ENCODE measurements at places on chromosomes 11 and 22.

GRCh38 chr11:15490535-15490934 is 375.8 kb downstream of the INSC start:
- DNase-seq: no peak

GRCh38 chr22:23278883-23279675 is 98.8 kb downstream of the BCR start:
- no peak for DNase-seq

- no peak for DNase-seq
Measured at GRCh38 chr11:12469451-12469850, 92.1 kb downstream of the PARVA start.

DNA sequence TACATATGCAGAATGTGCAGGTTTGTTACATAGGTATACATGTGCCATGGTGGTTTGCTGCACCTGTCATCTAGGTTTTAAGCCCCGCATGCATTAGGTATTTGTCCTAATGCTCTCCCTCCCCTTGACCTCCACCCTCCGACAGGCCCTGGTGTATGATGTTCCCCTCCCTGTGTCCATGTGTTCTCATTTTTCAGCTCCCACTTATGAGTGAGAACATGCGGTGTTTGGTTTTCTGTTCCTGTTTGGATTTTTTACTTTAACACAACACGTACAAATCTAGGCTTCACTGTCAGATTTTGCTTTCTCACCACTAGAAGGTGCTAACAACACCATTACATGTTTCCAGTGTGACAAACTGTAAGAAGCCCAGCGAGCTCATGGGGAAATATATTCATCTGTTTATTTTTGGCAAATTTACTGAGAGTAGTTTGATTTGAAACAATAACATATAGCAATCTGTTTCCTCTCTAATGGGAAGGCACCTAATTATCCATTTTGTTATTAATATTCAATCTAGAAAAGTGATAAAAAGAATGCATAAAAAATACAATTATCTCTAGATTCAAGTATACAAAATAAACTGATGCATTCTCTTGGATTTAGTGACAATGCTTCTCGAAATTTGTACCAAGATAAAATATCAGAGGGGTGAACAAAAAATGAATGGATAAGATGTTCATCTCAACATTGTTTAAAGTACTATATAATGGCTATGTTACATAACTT is 23.2 kb upstream of the BIRC3 start:
- peak; percentile 68 for DNase-seq

- DNase-seq: no peak
Measured at GRCh38 chr11:45448561-45448960, 162.4 kb upstream of the SYT13 start.

GRCh38 chr11:62905296-62905695 is 15.9 kb downstream of the CHRM1 start:
- no peak for DNase-seq

DNA sequence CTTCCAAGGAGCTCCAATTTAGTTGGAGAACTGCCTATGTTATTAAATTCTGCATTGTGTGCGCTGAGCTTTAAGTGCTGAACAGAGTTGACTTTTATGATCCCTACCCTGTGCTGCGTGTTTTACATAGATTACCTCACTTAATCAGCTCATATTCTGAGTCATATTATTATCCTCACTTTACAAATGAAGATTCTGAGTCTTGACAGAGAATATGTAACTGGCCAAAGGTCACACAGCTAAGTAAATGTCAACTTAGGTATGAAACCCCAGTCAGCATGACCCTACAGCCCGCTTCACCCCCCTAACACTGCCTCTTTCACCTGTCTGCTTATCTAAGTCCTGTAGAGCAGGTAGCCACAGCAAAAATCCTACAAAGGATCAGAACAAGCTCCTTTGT is 19.8 kb upstream of the TMPRSS5 start:
- DNase-seq: no peak

DNA sequence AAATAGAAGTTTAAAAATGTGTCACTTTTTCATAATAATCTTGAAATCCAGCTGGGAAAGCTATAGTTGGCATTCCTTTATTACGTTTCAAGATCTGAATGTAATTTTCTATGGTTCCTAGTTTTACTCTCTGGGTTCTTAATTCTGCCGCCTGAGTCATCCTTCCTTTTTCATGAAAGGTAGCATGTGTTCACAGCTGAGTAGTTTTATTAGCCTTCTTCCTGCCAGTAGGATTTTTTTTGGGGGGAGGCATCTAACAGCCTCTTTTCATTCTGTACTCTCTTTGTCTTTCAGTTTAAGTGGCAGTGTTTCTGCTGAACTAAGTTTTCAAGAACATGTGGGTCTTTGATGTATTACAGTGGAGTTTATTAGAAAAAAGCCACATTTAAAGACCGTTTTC is 36.5 kb downstream of the OR2AG2 start:
- DNase-seq: no peak

DNA sequence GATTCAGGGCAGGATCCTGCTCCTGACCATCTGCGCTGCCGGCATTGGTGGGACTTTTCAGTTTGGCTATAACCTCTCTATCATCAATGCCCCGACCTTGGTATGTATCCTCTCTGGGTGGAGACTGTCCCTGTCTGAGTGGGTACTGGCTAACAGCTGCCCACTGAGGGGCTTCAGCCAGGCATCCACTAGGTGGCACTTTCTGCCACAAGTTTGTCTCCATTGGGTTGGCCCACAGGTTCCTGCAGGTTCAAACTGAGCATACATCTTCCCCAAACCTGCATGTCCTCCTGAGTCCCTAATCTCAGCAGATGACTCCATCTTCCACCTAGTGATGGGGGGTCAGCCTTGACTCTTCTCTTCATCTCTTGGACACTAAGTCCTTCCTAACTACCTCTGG is 4.4 kb downstream of the SLC2A11 start:
- peak; percentile 10 for DNase-seq

DNA sequence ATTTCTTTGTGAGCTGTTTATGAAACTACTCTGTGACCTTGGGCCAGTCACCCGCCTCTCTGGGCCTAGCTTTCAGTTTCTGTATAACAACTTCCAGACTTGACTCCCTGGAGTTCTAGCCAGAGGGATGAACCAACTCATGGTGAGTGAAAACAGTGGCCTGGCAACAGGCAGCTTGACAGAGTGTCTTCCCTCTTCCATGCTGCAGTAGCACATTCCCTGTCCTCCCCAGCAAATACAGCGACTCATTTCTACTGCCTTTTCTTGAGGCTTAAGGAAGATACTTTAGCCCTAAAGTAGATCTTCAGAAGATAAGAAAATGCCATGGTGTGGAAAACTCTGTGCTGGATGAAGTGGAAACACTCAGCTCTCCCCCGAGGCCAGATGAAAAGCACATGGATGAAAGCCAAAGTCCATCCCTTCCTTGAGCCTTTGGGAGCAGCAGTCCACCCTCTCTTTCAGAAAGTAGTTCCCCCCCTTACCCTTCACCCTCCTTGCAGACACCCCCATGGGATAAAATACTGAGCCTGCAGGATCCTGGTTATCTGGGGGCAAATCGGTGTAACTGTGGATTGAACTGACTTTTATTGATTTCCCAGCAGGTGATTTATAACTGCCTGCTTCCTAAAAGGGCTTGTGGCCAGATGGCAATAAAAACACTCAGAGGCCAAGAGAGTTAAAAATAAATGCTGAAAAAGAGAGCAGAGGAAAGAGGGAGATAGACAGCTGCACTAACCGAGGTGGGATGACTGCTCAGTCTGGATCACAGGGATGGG is 24.1 kb downstream of the IRAG1 start:
- no peak for DNase-seq

DNA sequence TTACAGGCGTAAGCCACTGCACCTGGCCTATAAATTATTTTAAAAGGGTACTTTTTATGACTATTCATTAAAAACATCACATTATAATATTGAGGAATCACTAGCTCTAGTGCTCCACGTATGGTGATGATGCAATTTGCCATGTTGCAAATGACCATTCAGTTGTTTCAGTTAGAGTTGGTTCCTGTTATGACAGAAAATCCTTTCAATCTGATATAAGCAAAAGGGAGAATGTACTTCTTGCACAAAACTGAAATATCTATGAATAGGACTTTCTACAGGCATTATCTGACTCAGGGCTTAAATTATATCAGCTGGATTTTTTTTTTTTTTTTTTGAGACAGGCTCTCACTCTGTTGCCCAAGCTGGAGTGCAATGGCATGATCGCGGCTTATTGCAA is 45.6 kb upstream of the RRM1 start:
- no peak for DNase-seq

GRCh38 chr22:45771711-45772110 is 100.1 kb downstream of the ATXN10 start:
- no peak for DNase-seq

DNA sequence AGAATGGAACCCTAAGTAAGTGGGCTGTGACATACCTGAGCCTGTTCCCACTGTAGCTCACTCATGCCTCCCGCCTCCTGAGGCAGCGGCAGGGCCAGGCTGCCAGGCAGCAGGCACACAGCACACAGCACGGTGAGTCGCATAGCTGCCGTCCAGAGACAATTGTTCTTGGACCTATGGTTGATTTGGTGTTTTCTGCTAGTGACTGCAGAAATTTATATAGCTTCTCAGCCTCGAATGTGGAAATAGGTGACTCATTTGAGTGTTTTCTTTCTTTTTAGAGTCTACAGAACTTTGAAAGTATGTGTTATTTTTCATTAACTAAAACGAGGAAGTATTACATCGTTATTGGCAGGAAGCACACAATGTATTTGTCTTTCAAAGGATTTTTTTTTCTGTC is at the start of gene MMP7:
MMP7 (minus strand) TSS at position 190 of the 400 bp plus-strand sequence; CDS start at position 143, 47 bp downstream.
- peak; percentile 71 for DNase-seq

DNA sequence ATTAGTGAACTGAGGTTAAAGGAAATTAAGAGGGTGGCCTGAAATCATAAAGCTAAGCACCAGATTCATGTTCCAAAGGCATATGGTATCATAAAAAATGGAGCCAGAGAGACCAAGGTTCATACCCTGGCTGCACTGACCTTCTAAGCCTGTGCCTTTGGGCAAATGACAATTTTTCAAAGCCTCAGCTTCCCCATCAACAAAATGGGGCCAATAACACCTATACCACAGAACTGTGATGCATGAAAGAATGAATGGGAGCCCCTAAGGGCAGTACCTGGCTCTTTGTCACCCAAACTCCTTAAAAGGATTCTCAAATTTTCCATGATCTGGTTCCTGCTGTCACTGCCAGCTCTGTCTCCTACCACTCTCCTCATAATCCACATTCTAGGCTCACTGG is 72.5 kb downstream of the RAB30 start:
- DNase-seq: no peak

DNA sequence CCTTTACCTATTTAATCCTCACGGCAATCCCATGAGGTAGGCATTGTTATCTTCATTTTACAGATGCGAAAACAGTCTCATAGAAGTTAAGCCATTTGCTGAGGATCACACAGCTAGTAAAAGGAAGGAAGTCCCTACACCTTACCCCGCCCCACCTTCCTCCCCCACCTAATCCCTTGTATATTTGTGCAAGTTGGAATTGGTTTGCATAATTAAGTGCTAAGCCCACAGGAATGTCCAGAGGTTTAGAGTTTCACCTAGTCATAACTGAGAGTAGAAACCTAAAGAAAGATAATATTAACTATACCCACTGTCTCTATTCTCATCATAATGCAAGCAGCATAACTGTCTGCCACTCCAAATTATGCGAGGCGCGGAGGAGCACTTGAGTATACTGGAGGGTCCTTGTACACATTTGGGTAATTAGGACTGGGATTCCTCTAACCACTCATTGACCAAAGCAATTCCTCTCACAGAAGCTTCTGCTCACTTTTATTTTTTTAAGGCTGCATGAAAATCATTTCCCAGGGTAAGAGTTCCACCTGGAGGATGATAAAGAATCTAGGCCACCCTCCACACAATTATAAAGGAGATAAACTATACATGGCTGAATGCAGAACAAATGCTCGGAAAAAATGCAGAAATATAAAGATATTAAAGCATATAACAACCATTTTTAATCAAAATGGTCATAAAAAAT is 199.9 kb downstream of the FAM181B start:
- DNase-seq: no peak

Measured in NCI-H774 (cell line).